Activated naive CD4-positive, alpha-beta T cell treated with anti-CD3 and anti-CD28 coated beads for 36 hours (primary cell): ENCODE measurements at places on chromosomes 6 and 20. TPM values are rescaled to one million over a fixed set of nuclear protein-coding genes. Genes with fewer than 3 reads are reported as not detected.

Gene KCNQ5
- total RNA-seq = 12.0 TPM

- DNase-seq = no peak
- no peaks in the 10 kb centered on the region for H3K36me3 ChIP-seq
- H3K4me1 ChIP-seq = peaks cover 22% of the 10 kb centered on the region
- peaks cover 2% of the 10 kb centered on the region for H3K27me3 ChIP-seq
- no peak overlapping the region for H3K4me3 ChIP-seq
Observed at GRCh38 chr6:105588123-105588710, 185.3 kb upstream of the PREP start.

GRCh38 chr20:22716821-22717351 lies 132.5 kb upstream of the FOXA2 start:
- H3K27ac ChIP-seq = no peak overlapping the region
- H3K36me3 ChIP-seq = no peaks in the 10 kb centered on the region
- H3K4me3 ChIP-seq = no peak overlapping the region
- DNase-seq = no peak

Gene SPATS1
- not detected for total RNA-seq

DNA sequence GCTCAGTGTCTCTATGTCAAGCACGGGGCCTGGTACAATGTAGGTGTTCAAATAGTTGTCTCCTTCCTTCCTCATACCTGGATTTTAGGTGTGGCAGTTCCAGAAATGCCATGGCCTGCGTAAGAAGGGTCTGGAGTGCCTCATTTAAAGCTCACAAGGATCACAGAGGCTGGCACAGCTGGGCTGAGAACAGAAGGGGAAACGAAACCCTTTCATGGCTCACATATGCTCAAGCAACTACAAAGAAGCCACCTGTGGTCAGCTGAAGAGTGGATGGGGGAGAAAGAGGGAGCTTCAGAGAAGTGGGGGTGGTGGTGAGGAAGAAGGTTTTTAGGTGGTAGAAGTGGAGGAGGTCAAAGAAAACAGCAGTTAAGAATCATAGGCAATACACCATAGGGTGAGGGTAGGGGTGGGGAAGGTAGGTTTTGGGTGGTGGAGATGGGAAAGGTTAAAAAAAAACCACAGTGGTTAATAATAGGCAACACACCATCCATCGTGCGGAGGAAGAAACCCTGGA lies 17.0 kb upstream of the TOP1 start:
- H3K36me3 ChIP-seq = no peaks in the 10 kb centered on the region
- DNase-seq = no peak
- H3K4me1 ChIP-seq = peaks cover 25% of the 10 kb centered on the region
- H3K27me3 ChIP-seq = no peaks in the 10 kb centered on the region
- H3K4me3 ChIP-seq = no peak overlapping the region

DNA sequence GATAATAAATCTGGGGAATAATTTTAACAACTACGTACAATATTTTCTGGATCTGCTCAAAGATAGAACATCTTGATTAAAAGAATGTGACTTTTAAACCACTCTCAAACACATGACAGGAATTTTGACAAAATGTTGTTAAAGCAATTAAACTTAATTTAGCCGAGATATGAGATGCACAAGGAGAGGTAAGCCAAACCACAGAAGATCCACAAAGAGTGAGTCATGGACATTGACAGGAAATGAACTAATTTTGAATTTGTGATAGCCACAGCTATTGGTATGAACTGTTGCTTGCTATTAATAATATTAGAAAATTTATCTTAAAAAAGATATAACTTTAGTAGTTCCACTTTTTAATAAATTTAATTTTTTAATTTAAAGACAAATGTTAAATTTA lies 27.8 kb upstream of the VGLL2 start:
- H3K4me1 ChIP-seq = no peaks in the 10 kb centered on the region
- H3K27me3 ChIP-seq = peaks cover 12% of the 10 kb centered on the region
- H3K36me3 ChIP-seq = no peaks in the 10 kb centered on the region
- DNase-seq = no peak
- no peak overlapping the region for H3K27ac ChIP-seq
- no peak overlapping the region for H3K4me3 ChIP-seq

Gene EPPIN
- not detected for total RNA-seq

DNA sequence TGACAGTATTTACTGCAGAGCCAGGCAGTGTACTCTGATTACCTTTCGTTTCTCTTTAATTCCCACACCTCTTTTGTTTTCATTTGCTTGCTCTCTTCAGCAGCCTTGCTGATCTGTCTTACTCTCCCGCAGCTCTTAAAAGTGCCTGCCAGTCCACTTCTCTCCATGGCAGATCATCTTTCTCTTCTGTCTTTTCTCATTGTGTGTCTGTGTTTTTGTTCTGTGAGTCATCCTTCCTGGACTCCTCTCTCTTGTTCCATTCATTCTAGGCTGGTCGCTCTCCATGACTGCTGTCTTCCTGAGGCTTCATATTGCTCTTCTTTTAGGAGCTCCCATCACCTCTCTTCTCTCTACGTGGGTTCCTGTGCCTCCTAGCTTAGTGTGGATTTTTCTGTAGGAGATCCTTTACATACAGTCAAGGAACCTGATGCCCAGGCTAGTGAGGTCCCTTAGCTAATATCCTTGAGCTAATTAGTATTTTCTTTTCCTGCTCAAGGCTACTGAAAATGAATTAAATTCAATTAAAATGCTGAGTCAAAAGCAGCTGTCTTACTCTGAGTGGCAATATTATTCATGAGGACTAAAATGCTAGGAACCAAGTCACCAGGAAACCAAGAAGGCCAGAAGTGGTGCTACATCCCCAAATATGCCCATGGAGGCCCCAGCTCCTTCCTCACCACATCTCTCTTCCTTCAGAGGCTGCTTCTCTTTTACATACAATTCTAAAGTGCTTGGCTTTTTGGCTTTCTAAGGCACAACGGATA lies 86.1 kb downstream of the SLX4IP start:
- no peak overlapping the region for H3K4me3 ChIP-seq
- H3K4me1 ChIP-seq = peaks cover 27% of the 10 kb centered on the region
- DNase-seq = no peak
- H3K27ac ChIP-seq = no peak overlapping the region

Gene CYP39A1
- not detected for total RNA-seq
